ENCODE measurements at places on chromosomes 2 and 18.

DNA sequence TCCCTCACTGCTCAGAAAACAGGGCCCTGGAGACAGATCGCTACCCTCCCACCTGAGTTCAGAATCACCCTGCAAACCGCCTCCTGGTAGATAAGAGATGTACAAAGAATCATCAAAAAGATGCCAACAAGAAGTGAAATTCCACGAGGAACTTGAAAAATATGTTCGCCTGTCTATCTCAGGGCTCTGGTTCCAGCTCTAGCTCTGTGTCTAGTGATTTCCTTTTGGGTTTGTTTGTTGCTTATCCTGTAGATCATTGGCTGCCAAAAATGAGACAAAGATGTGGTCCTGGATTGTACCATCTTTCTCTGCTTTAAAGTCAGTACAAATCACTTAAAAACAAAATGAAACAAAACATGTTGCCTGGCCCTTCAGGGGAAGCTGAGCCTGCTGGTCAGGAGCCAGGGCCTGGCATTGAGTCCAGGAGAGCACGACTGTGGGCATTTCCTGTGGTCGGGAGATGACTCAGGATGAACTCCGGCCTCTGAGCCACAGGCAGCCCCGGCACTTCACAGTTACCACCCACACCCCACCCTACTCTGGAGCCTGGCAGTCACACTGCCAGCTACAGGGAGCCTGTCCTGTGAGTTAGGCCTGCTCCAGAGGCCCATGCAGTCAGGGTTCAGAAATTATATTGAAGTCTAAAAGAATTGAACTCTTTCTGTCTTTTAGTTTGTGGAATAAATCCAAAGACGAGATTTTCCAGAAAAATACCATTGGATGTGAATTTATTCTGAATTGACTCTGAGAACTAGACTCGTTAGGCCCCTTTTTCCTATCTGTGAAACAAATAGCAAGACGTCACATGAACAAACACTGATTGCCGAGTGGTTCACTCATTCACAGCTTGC is 8.0 kb upstream of the ITGB6 start:
- DNase-seq = no peak

GRCh38 chr2:73292906-73293533 is 328 bp downstream of the EGR4 start:
- DNase-seq = no peak

DNA sequence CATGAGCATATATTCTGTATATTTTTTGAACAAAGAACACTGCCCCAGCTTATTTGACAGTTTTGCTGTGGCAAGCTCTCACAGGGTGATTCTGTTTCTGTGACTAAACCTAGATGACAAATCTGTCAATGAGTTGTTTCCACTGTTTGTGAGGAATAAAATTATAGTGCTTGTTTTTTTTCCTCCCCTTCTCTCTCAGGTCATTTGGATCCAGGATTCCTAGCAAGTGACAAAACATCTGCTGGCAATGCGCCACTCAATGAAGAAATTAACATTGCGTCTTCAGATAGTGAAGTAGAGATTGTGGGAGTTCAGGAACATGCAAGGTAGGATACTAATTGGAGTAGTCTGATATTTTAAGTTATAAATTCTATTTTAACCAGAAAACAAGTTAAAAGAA is 149.3 kb downstream of the HAUS1 start:
- DNase-seq = no peak

GRCh38 chr2:18487106-18487913 is 73.1 kb downstream of the RDH14 start:
- DNase-seq = no peak

- DNase-seq = no peak
Measured at GRCh38 chr2:43265421-43265820, 39.0 kb upstream of the ZFP36L2 start.
